ENCODE measurements at places on chromosomes 2 and 18. TPM values are rescaled to one million over a fixed set of nuclear protein-coding genes. Genes with fewer than 3 reads are reported as not detected.

ARL5A gene
- 58.7 TPM for total RNA-seq

KCNF1 gene
- 0.83 TPM for total RNA-seq

PPP4R1 gene
- 115 TPM for total RNA-seq

DLGAP1 gene
- total RNA-seq = 5.1 TPM

CPO gene
- total RNA-seq = not detected

CD8B2 gene
- total RNA-seq = not detected

NXPH2 gene
- 6.1 TPM for total RNA-seq

KCNS3 gene
- 3.1 TPM for total RNA-seq

FTCDNL1 gene
- 2.1 TPM for total RNA-seq

RBM44 gene
- total RNA-seq = 0.69 TPM

SERPINB11 gene
- not detected for total RNA-seq

GAL3ST2 gene
- total RNA-seq = 0.86 TPM

COL4A3 gene
- total RNA-seq = not detected

APOB gene
- 0.23 TPM for total RNA-seq

ASB18 gene
- not detected for total RNA-seq

ELOA2 gene
- not detected for total RNA-seq

POTEF gene
- total RNA-seq = 49.5 TPM

SOX11 gene
- total RNA-seq = 46.2 TPM

ERMN gene
- not detected for total RNA-seq

FAM117B gene
- total RNA-seq = 29.5 TPM

SERPINB13 gene
- total RNA-seq = 0.27 TPM

FBXO15 gene
- 2.2 TPM for total RNA-seq

CYS1 gene
- 1.4 TPM for total RNA-seq

LIMS4 gene
- total RNA-seq = 1.2 TPM

COPS9 gene
- 93.6 TPM for total RNA-seq

SERPINB10 gene
- total RNA-seq = not detected

CYRIA gene
- 4.5 TPM for total RNA-seq

SERPINB12 gene
- not detected for total RNA-seq

TGFBRAP1 gene
- 24.1 TPM for total RNA-seq

RTP5 gene
- total RNA-seq = not detected

ZNF804A gene
- total RNA-seq = 2.7 TPM

CYB5A gene
- total RNA-seq = 46.5 TPM

COLEC11 gene
- 10.1 TPM for total RNA-seq

USP37 gene
- 19.4 TPM for total RNA-seq

CHRNG gene
- not detected for total RNA-seq

ZNF521 gene
- total RNA-seq = 54.1 TPM

TTR gene
- not detected for total RNA-seq

CDKL4 gene
- 0.60 TPM for total RNA-seq

TSPYL6 gene
- total RNA-seq = not detected

SYT4 gene
- total RNA-seq = 1.0 TPM

UGT1A10 gene
- not detected for total RNA-seq

VIL1 gene
- 0.54 TPM for total RNA-seq

LHCGR gene
- not detected for total RNA-seq

CYTIP gene
- not detected for total RNA-seq

UBE2F gene
- 36.4 TPM for total RNA-seq

FEZ2 gene
- 60.4 TPM for total RNA-seq

CHMP1B gene
- 45.9 TPM for total RNA-seq

TMEM200C gene
- total RNA-seq = 11.2 TPM

C1D gene
- total RNA-seq = 22.4 TPM

PLEKHM3 gene
- total RNA-seq = 14.7 TPM
